NCI-H187 treated with DMSO at 0.1 percent for 48 hours (cell line): ENCODE measurements at places on chromosomes 7 and 10.

GRCh38 chr10:129926066-129927055 lies 37.7 kb downstream of the EBF3 start:
- DNase-seq = no peak

DNA sequence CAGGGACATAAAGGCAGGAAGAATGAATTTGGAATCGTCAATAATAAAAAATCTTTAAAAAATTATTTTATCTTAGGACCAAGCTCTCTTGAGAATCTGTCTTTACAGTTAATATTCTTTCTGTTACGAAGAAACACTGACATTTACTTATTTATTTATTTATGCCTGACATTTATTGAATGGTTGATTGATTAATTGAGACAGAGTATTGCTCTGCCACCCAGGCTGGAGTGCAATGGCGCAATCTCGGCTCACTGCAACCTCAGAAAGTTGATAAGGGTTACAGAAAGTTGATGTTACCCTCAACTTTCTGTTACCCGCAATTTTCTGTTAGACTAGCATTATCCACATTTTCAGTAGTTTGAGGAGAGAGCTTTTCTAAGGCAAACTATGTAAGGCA lies 70.1 kb downstream of the CHCHD3 start:
- DNase-seq = no peak

DNA sequence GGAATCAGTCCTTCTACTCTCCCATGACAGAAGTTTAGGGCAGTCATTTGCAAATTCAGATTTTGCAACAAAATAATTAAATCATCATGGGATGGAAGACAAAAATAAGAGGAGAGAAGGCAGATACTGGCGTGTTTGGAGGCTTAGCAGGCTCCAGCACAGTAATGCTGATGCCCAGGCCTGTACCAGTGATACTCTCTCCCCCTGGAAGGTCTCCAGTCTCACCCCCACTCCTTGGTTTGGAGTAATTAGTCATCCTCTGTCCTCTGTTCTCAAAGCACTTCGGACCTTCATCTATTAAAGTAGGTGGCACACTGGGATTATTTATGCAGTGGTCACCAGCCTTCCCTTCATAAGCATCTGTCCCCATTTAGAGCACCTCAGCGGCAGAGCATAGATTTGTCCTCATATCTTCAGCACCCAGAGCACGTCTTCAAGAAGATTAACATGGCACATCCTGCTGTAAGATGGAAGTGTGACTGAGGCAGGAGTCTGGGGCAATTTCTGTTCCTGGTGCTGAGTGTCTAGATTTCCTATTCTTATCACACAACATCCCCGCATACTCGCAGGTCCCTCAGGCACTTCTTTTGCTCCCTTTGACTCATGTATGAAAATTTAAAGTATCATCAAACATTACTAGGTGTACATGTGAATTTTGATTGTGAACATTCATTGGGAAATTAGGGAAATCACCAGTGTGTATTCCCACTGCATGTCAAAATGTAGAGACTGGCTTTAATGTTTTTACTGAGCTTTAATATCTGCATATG lies 31.3 kb upstream of the TRIL start:
- DNase-seq = no peak

DNA sequence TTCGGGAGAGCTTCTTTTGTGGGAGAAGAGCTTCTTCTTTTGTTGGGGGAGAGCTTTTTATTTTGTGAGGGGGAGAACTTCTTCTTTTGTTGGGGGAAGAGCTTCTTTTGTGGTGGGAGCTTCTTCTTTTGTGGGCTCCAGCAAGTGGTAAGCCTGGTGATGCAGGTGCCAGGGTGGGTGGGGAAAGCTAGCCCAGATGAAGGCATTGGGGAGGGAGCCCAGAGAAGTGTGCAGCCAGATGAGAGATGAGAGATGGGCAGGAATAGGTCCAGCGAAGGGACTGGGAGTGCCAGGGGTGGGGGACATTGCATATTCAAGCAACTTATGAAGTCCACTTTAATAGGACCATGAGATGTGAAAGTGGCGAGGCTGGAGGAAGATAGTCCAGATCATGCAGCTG lies 9.7 kb downstream of the ADRA2A start:
- no peak for DNase-seq

DNA sequence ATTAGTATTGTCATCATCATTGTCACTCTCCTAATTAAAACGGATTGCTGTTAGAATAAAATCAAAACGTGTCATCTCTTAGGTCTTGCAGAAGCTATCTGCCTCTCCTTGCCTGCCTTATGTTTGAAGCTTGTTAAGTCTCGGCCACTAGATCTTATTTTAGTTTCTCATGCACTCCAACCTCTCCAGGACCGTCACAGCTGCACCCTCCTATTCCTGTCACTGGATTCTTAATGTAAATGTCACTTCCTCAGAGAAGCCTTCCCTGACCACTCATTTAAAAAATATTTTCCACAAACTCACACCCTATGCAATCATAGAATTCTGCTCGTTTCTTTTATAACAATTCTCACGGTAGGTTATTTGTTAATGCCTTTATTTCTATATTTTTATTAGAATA lies 103.9 kb upstream of the DKK1 start:
- DNase-seq = no peak

GRCh38 chr10:105605918-105606317 lies 964.8 kb downstream of the SORCS3 start:
- DNase-seq = no peak

GRCh38 chr7:55198634-55199392 lies 166.3 kb upstream of the LANCL2 start:
- DNase-seq = no peak

DNA sequence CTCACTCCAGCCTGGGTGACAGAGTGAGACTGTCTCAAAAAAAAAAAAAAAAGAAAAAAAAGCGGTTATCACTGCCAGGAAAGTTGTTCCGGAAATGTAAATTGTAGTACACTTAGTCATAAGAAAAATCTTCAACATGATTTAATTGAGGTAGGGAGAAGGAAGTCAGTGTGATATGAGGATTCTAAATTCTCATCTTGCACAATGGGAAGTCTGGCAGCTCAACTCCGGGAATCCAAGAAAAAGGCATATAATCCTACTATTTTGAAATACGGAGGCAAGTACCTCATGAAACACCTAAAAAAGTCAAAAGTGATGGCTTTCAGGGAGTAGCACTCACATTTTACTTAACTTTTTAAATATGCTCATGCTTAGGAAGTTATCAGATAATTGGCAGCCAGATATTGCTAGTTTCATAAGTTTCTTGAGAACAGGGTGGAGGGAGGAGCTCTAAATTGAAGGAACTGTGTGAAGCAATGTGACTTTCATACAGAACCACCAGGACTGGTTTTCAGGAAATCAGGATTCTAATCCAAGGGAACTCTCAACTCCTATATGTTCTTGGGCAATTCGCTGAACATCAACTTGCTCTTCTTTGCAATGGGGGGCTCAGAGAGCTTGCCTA lies 2.7 kb upstream of the C7orf25 start:
- DNase-seq = no peak

DNA sequence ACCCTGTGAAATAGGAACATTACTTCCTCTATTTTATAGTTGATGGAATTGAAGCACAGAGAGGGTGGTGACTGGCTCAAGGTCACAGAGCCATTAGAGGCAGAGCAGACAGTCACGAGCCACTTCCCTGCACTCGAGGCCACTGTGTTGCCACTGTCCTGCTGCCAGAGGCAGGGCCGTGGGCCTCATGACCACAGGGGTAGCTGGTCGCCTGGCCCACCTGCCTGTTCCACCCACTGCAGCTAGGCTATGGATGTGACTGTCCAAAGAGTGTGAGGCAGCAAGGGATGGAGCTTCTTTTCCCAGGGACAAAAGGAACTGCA lies 38.2 kb downstream of the RPS24 start:
- no peak for DNase-seq

DNA sequence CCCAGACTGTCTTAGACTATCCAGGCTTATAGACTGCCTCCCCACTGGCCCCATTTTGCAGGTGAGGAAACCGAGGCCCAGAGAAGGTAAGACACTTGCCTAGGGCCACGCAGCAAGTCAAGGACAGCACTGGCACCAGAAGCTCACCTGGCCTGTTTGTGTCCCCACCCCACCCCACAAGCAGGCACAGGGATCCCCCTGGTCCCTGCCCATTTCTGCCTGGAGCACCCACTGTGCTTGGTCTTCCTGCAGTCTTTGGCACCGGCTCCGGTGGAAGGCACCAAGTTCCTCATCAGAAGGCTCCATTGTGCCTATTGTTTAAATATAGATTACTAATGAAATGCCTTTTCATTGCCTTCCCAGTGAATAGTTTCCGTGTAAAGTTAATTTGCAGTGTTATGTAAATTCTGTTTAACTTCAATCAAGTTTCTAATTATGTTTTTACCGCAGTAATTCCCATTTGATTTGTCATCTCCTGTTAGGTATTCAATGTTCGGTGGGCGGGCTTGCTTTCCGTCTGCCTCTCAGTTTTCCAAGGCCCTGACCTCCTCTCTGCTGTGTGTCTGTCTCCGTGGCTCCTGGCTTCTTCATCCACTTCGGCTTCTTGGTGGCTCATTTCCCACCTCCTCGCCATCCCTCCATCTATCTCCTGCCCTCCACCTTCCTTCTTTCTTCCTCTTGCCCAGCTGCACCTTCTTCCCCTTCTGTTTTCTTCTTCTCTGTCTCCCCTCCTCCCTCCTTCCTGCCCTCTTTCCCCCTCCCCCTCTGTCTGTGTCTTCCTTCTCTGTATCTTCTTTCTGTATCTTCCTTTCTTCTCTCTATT lies 75.8 kb downstream of the ZMIZ1 start:
- no peak for DNase-seq

GRCh38 chr10:93379731-93380575 lies 102.2 kb downstream of the MYOF start:
- DNase-seq = no peak

DNA sequence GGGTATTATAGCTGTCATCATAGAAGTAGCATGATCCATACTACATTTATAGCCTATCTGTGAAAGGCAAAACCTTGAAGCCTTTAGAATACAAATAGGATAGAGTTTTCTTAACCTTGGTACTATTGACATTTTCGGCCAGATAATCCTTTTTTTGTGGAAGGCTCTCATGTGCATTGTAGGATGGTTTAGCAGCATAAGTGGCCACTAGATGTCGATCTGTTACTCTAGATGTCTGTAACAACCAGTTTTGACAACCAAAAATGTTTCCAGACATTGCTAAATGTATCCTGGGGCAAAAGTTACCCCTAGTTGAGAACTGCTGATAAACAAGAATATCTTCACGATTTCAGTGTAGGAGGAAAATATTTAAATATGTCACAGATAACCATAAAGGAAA lies 319.4 kb upstream of the GALNT17 start:
- DNase-seq = no peak

DNA sequence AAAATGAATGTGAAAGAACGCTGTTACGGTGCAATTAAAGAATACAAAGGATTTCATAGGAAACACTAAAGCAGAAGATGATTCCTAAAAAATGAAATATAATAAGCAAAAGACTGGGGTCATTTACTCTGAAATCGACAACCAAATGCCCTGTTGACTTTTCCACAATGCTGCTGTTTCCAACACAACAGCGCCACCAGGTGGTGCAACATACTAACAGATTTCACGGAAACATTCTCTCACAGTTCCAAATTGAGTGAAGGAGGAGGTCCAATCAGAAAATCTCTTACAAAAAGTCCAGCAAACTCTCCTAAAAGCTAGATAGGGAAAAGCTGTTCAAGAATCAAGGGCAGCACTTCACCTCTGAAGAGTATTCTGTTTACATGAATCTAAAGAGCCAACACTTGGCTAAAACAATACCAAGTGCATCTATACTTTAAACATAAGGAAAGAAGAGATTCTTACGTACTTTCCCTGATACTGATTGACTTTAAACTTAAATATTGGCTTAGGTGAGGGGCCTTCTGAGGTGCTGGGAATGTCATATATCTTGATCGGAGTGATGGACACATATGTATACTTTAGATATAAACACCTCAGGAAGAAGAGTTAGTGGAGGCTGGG lies 55.9 kb downstream of the UPF2 start:
- DNase-seq = no peak

- DNase-seq = no peak
Measured at GRCh38 chr10:85280014-85280413, 951.6 kb downstream of the CCSER2 start.

DNA sequence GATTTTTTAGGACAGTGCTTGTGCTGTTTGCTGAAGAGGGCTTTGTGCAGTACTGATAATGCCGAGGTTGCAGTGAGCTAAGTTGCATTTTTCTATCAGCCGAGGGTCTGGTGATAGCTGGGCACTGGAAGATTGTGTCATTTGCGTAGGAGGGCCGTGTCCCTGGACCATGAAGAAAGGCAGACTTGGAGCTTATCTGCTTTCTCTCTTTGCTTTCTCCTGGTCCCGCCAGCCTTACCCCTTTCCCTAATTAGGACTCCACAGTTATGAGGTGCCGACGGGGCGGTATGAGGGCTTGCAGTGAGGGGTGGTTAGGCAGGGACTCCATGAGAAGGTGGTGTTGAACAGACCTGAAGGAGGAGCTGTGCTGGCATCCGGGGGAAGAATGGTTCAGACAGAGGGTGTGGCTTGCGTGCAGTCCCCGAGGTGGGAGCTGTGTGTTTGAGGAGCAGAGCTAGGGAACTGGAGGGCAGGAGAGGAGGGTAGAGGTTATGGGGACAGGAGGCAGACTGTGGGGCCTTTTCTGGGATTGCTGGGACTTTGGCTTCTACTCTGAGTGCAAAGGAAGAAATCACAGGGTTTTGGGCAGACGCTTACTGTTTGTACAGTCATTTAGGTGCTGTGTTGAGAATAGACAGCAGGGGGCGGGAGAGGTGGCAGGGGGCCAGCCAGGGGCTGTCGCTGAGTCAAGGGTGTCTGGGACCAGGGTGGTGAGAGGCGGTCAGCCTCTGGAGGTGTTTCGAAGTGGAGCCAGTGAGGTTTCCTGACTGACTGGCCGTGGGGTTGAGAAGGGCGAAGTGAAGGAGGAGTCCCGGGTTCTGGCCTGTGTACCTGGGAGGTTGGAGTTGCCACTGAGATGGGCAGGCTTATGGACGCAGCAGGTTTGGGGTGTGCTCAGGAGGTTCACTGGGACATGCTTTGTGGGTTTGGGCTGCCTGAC lies 43.4 kb downstream of the PRF1 start:
- DNase-seq = no peak

DNA sequence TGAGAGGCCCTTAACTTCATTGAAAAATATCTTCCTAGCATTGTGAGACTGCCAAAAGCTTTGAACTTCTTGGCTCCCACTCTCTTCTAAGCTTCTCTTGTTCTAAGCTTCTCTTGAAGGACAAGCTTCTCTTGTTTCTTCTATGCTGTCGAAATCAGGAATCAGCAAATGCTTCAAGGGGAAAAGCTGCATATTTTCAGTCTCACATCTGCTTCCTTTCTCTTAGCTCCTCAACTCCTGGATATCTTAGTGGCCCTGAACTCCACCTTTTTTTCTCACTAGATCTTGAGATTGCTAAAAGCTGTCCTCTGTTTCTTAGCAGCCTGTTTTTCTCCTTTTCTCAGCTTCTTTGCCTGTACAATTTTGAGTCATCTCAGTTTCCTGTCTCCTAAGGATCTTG lies 73.0 kb downstream of the NEUROD6 start:
- no peak for DNase-seq

GRCh38 chr7:122219253-122219865 lies 75.3 kb upstream of the AASS start:
- no peak for DNase-seq
